ENCODE measurements at places on chromosomes 7 and 10.

DNA sequence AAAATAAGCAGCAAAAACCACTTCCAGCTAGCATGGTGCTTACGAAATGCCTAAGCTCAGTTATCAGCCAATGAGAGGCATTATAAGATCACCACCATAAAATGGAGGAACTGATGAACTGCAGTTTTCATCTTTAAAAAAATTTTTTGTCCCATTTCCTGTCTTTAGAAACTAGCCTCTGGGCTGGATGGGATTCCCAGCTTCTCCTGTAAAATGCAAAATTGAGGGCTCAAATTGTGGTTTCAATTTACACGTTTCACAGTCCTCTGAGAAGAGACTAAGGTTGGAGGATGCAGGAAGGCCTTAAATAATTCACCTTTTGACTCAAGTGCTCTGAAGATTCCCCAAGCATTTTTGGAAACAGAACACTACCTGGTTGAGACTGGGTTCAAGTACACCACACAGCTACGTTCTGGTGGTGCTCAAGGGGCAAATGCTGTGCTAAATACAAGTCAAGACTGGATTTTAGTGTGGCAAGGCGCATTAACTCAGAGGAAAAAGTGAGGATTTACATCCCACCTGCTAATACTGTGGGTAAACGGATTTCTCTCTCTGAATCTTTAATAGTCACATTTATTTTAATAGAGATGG is 951 bp downstream of the ZNF25 start:
- H3K4me1 ChIP-seq = no peaks in the 10 kb centered on the region
- no peaks in the 10 kb centered on the region for H3K27me3 ChIP-seq
- peak overlapping the region; percentile 98 for H3K4me3 ChIP-seq
- H3K27ac ChIP-seq = peak overlapping the region; percentile 92

- no peaks in the 10 kb centered on the region for H3K4me1 ChIP-seq
- peaks cover 25% of the 10 kb centered on the region for H3K36me3 ChIP-seq
- H3K4me3 ChIP-seq = peak overlapping the region; percentile 89
- no peaks in the 10 kb centered on the region for H3K27me3 ChIP-seq
- peak overlapping the region; percentile 98 for H3K27ac ChIP-seq
These were observed 903 bp downstream of the ZNF655 start for GRCh38 chr7:99559175-99559915.

GRCh38 chr7:117308891-117309290 is 14.0 kb downstream of the WNT2 start:
- no peak overlapping the region for H3K4me3 ChIP-seq
- no peak overlapping the region for H3K27ac ChIP-seq
- H3K36me3 ChIP-seq = no peaks in the 10 kb centered on the region
- no peaks in the 10 kb centered on the region for H3K27me3 ChIP-seq

DNA sequence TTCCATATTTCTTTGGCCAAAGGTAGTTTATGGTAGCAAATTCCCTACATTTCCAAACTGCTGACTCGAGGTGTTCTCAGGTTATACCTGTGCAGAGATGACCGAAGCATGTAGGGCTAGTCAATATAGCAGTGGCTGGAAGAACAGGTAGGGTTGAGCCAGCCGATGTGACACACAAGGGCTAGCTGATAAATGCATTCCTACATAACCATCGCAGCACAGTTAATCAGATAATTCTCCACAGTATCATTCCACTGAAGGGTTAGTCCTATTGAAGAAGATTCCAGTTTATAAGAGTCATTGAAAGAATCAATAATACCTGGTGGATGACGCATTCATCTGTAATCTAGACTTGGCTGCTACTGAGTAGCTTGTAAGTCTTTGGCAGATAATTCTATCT is 220.0 kb downstream of the KIF20B start:
- no peaks in the 10 kb centered on the region for H3K4me1 ChIP-seq
- no peak for DNase-seq
- no peak overlapping the region for H3K27ac ChIP-seq
- H3K4me3 ChIP-seq = no peak overlapping the region
- no peaks in the 10 kb centered on the region for H3K36me3 ChIP-seq

GRCh38 chr7:54394834-54395233 is 147.3 kb upstream of the VSTM2A start:
- H3K27me3 ChIP-seq = no peaks in the 10 kb centered on the region
- H3K4me1 ChIP-seq = no peaks in the 10 kb centered on the region
- DNase-seq = peak; percentile 65
- no peak overlapping the region for H3K27ac ChIP-seq
- no peaks in the 10 kb centered on the region for H3K36me3 ChIP-seq
- H3K4me3 ChIP-seq = no peak overlapping the region

DNA sequence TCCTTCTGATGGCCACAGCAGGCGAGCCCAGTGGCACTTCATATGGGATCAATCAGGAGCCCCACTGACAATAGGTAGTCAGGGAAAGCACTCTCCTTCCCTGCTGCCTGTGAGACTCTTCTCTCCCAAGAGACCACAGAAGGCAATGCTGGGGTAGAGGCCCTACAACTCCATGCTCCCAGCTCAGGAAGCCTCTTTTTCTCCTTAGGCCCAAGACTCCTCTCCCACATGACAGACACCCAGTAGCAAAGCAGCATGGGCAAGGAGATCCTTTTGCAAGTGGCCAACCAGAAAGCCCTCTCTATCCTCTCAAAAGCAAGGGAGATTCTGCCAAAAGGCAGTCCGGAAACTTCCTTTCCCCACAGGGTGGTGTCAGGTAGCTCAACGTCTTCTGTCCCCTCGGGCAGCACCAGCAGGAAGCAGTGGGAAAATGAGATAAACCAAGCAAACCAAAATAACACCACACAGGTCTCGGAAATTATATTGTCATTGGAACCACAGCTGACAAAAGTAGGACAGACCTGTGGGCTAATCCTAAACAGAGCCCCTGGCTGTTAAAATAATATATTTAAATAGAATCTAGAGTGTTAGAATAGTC is 172.7 kb upstream of the GDF10 start:
- no peak overlapping the region for H3K4me3 ChIP-seq
- no peaks in the 10 kb centered on the region for H3K27me3 ChIP-seq
- no peaks in the 10 kb centered on the region for H3K36me3 ChIP-seq
- no peak overlapping the region for H3K27ac ChIP-seq
- no peaks in the 10 kb centered on the region for H3K4me1 ChIP-seq
- DNase-seq = no peak

- no peak overlapping the region for H3K27ac ChIP-seq
- peaks cover 4% of the 10 kb centered on the region for H3K27me3 ChIP-seq
- no peaks in the 10 kb centered on the region for H3K36me3 ChIP-seq
- no peak for DNase-seq
- H3K4me1 ChIP-seq = peaks cover 5% of the 10 kb centered on the region
These were observed 19.7 kb upstream of the SLC18A2 start for GRCh38 chr10:117221156-117221711.

GRCh38 chr7:129604713-129605437 is 6.6 kb upstream of the NRF1 start:
- peaks cover 3% of the 10 kb centered on the region for H3K4me1 ChIP-seq
- no peak for DNase-seq
- H3K27me3 ChIP-seq = no peaks in the 10 kb centered on the region
